CD4-positive, CD25-positive, alpha-beta regulatory T cell (primary cell): ENCODE measurements at places on chromosomes 13 and 19. TPM values are rescaled to one million over a fixed set of nuclear protein-coding genes. Genes with fewer than 3 reads are reported as not detected.

- no peak overlapping the region for H3K4me3 ChIP-seq
- H3K27me3 ChIP-seq = peaks cover 7% of the 10 kb centered on the region
- no peak for DNase-seq
- H3K4me1 ChIP-seq = no peaks in the 10 kb centered on the region
Observed at GRCh38 chr13:39417131-39417530, 185.9 kb downstream of the LHFPL6 start.

- peak overlapping the region; percentile 57 for H3K27ac ChIP-seq
- H3K4me1 ChIP-seq = peaks cover 16% of the 10 kb centered on the region
- H3K4me3 ChIP-seq = peak overlapping the region; percentile 13
Observed at GRCh38 chr19:8505680-8506401, 3.4 kb upstream of the PRAM1 start.

GRCh38 chr13:85254641-85255040 is 544.6 kb downstream of the SLITRK6 start:
- no peaks in the 10 kb centered on the region for H3K4me1 ChIP-seq
- H3K4me3 ChIP-seq = no peak overlapping the region
- no peaks in the 10 kb centered on the region for H3K27me3 ChIP-seq
- H3K36me3 ChIP-seq = no peaks in the 10 kb centered on the region

DNA sequence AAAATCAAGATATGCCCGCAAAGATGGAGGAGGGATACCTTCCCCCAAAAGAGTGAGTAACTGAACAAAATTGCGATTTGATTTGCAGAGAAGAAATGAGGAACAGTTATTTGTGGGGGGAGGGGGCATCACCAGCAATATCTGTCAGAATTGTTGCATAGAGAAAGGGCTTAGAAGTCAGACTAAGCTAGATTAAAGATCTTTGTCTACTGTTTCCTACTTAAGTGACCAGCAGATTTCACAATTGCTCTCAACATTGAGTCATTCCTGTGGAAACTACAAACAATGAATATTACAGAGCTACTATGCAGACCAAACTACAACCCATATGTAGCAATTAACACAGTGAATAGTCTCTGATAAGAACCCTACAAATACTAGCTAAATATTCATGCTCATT is 27.4 kb downstream of the FPR3 start:
- H3K4me3 ChIP-seq = no peak overlapping the region
- no peaks in the 10 kb centered on the region for H3K27me3 ChIP-seq
- no peak for DNase-seq
- H3K36me3 ChIP-seq = no peaks in the 10 kb centered on the region

DNA sequence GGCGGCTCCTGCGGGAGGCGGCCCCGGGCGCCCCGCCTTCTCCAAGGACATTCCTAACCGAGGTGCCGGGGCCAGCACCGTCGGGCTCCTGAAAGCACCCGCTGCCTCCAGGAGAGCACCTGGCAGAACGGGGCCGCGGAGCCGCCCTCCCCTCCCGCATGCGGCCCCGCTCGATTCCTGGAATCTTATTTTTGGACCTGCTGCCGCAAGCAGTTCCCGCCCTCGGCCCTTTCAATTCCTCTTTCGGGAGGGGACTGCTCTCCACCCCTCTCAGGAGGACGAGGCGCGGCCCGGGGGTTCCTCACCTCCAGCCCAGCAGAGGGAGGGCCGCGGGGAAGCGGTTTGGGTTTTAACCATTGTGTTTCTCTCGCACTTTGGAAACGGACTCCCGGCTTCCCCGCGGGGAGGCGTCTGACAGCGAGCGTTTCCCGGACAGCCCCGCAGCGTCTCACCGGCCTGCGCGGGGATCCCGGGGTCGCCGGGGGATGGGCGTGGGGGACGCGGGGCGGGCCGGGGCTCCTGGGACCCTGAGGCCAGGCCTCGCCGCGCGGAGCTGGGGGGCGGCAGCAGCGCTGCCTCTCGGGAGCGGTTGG is 849 bp downstream of the GAS6 start:
- no peak overlapping the region for H3K4me3 ChIP-seq
- no peak overlapping the region for H3K27ac ChIP-seq
- H3K36me3 ChIP-seq = no peaks in the 10 kb centered on the region
- DNase-seq = peak; percentile 2

DNA sequence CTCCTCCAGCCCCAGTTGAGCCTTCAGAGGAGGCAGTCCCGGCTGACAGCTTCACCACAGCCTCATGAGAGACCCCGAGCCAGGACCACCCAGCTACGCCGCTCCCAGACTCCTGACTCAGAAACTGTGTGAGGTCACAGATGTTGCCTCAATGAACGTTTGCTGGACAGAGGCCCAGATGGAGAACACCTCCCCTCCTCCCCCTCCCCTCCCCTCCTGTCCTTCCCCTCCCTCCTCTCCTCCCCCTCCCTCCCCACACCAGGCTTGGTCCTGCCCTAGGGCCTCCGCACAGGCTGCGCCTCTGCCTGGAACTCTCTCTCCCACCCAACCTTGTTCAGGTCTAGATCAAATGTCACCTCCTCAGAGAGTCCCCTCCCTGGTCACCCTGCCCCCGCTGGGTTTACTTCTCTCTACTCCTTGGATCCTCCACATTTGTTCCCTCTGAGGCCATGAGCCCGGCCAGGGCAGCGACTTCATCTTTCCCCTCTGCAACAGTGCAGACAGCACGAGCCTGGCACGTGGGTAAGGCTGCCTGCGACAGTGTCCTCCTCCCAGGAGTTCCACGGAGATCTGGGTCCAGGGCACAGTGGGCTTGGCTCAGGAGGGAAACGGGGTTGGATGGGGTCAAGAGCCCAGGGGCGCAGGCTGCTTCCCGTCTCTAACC is 17.4 kb downstream of the PIP5K1C start:
- no peak overlapping the region for H3K27ac ChIP-seq
- no peak for DNase-seq
- no peak overlapping the region for H3K4me3 ChIP-seq
- peaks cover 2% of the 10 kb centered on the region for H3K36me3 ChIP-seq

- H3K27ac ChIP-seq = no peak overlapping the region
- H3K36me3 ChIP-seq = no peaks in the 10 kb centered on the region
- peaks cover 4% of the 10 kb centered on the region for H3K27me3 ChIP-seq
- DNase-seq = no peak
Observed at GRCh38 chr19:40542202-40542859, 34.3 kb upstream of the SHKBP1 start.

GRCh38 chr19:18496167-18496979 is 25.5 kb downstream of the ELL start:
- H3K27me3 ChIP-seq = no peaks in the 10 kb centered on the region
- peak overlapping the region; percentile 68 for H3K4me3 ChIP-seq
- H3K36me3 ChIP-seq = no peaks in the 10 kb centered on the region
- peak; percentile 72 for DNase-seq
- peaks cover 64% of the 10 kb centered on the region for H3K4me1 ChIP-seq

DNA sequence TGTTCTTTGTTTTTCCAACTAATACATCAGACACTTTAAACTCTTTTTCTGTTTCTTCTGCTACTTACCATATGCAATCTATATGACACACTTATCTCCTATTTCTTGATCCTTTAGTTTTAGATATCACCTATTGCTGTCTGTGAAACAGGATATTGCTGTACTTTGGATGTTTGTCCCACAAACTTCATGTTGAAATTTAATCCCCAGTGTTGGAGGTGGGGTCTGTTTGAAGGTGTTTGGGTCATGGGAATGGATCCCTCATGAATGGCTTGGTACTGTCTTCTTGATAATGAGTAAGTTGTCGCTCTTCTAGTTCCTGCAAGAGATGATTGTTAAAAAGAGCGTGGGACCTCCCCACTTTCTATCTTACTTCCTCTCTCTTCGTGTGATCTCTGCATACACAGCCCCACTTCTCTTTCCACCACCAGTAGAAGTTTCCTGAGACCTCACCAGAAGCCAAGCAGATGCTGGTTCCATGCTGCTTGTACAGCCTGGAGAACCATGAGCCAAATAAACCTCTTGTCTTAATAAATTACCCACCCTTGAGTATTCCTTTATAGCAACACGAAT is 244.2 kb downstream of the NHLRC3 start:
- H3K4me3 ChIP-seq = no peak overlapping the region
- H3K36me3 ChIP-seq = no peaks in the 10 kb centered on the region
- H3K4me1 ChIP-seq = no peaks in the 10 kb centered on the region
- DNase-seq = no peak
- H3K27ac ChIP-seq = no peak overlapping the region
- peaks cover 4% of the 10 kb centered on the region for H3K27me3 ChIP-seq

DNA sequence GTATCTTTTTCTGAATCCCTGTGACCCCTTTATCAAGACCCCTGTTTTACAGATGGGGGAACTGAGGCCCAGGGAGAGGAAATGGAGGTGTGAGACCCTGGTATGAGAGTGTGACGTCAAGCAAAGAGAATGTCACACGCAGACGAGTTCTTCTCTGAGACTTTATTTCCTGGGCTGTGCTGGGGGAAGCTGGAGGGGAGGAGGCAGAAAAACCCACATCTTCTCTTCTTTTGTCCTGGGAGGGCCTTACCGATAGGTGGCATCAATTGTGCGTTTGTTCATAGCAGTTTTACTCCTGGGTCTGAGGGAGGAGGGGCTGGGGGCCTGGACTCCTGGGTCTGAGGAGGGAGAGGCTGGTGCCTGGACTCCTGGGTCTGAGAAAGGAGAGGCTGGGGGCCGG is 4.9 kb upstream of the KLK15 start:
- H3K27ac ChIP-seq = no peak overlapping the region
- no peak overlapping the region for H3K4me3 ChIP-seq
- no peaks in the 10 kb centered on the region for H3K36me3 ChIP-seq
- peaks cover 15% of the 10 kb centered on the region for H3K4me1 ChIP-seq

DNA sequence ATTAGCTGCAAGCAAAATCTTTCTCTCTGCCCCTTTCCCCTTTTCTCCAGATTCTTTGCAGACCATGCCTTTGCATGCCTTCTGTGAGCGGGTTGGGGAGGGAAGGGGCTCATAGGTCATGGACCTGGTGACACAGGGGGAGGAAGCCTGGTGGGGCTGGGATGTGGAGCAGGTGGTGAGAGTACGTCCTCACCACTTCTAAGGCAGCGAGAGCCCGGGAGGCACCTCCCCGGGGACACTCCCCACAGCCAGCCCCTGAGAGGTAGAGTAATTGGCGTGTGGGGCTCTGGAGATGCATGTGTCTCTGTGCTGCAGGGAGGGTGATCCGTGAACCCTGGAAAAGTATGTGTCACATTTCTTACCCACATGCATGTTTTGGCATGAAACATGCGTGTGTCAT is 42.5 kb upstream of the EHD2 start:
- H3K36me3 ChIP-seq = peaks cover 26% of the 10 kb centered on the region
- H3K4me1 ChIP-seq = no peaks in the 10 kb centered on the region
- no peaks in the 10 kb centered on the region for H3K27me3 ChIP-seq
- DNase-seq = no peak
- no peak overlapping the region for H3K27ac ChIP-seq

DNA sequence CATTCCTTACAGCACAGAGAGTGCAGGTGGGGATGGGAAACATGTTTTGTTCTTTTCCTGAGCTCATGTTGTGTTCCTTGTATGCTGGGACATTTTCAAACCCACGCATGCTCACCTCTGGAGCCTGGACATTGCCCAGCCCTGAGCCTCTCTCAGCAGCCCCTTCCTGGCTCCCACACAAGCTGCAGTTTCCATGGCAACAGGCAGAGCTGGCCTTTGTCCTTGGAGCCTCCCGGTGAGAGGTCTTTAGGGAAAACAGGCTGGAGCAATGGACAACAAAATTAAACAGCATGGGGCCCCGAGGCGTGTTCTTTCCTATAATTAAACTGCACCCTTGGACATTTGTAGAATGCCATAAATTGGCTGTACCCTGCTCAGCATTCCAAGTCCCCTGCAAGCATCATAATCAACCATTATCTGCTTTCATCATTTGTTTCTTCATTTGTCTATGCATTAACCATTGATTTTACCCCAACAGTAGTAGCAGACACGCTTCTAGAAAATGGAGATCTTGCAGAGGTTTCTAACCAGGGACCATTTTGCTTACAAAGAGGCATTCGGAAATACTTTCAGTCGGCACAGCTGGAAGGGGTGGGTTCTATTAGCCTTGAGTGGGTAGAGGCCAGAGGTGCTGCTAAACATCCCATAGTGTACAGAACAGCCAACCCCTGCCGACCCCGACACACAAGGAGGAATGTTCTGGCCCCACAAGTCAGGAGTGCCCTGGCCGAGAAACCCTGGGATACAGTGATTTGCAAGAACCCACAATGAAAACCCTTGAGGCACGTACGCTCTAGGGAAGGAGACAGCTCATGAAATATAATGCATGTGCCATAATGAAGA is 133.4 kb upstream of the PEG3 start:
- no peak for DNase-seq
- no peak overlapping the region for H3K27ac ChIP-seq
- no peak overlapping the region for H3K4me3 ChIP-seq
- H3K4me1 ChIP-seq = no peaks in the 10 kb centered on the region

GRCh38 chr13:81927347-81927746 is 1586.4 kb upstream of the SPRY2 start:
- H3K27me3 ChIP-seq = no peaks in the 10 kb centered on the region
- H3K4me3 ChIP-seq = no peak overlapping the region
- no peaks in the 10 kb centered on the region for H3K4me1 ChIP-seq
- H3K36me3 ChIP-seq = no peaks in the 10 kb centered on the region
- no peak overlapping the region for H3K27ac ChIP-seq

GRCh38 chr13:28458051-28458450 is 36.9 kb downstream of the FLT1 start:
- H3K27me3 ChIP-seq = no peaks in the 10 kb centered on the region
- DNase-seq = no peak
- no peaks in the 10 kb centered on the region for H3K36me3 ChIP-seq
- H3K4me3 ChIP-seq = no peak overlapping the region
- no peaks in the 10 kb centered on the region for H3K4me1 ChIP-seq
- H3K27ac ChIP-seq = no peak overlapping the region

DNA sequence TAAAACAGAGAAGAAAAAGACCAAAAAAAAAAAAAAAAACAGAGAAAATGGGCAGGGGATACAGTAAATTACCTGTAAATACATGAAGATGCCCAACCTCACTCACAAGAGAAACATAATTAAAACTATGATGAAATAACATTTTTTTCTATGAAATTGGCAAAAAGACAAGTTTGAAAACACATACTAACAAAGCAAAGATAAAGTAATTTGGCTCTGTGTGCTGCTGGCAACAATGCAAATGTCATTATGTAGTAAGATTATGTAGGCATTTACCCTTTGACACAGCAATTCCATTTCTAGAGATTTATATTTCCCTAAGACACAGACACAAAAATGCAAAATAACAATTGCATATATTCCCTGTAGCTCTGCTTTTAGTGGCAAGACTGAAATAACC is 20.2 kb downstream of the ZC3H13 start:
- no peak for DNase-seq
- no peaks in the 10 kb centered on the region for H3K4me1 ChIP-seq
- H3K36me3 ChIP-seq = peaks cover 38% of the 10 kb centered on the region

Gene KLC3
- not detected for polyA plus RNA-seq

Gene TNFSF11
- 0.23 TPM for polyA plus RNA-seq

Gene ZNF700
- polyA plus RNA-seq = 5.1 TPM

Gene SLC15A1
- not detected for polyA plus RNA-seq

Gene PGLYRP1
- not detected for polyA plus RNA-seq

Gene FARSA
- polyA plus RNA-seq = 61.3 TPM

Gene INSL3
- 2.4 TPM for polyA plus RNA-seq

Gene FAM83E
- polyA plus RNA-seq = 0.31 TPM

Gene DACH1
- polyA plus RNA-seq = not detected

Gene ZNF90
- 1.5 TPM for polyA plus RNA-seq

Gene ANKRD27
- polyA plus RNA-seq = 17.2 TPM
